Adrenal gland (tissue), 19 donors: ENCODE measurements at places on chromosomes 16 and 17. TPM values are rescaled to one million over a fixed set of nuclear protein-coding genes. Genes with fewer than 3 reads are reported as not detected.

RAD51C gene
- total RNA-seq = 40.2 TPM

LONP2 gene
- total RNA-seq = 80.0 TPM

APOH gene
- 0.11 TPM for total RNA-seq

POLR2C gene
- total RNA-seq = 60.5 TPM

DNA sequence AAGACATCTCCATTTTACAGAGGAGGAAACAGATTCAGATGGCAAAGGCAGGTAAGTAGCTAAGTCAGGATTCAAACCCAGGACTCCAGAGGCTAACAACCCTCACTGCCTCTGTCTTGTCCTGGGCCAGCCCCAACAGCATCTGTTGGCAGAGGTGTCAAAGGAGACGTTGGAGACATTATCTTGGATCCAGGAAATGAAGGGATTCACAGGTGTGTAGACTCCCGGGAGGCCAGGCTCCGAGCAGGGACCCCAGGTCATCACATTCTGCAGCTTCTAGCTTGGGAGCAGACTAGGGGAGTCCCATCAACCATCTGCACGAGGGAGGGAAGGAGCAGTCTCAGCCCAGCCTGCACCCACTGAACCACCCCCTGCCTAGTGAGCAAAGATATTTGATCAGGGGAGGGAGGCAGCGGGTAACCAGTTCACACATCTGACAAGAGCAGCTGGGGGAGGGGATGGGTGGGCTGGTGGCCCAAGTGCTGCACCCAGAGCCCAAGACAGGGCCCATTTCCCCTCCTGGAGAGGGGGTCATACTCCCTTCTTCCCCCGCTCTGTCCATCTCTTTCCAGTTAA lies 1.0 kb upstream of the B9D1 start:
- no peak for DNase-seq

- no peak for DNase-seq
Measured at GRCh38 chr16:87848676-87849345, 20.5 kb downstream of the SLC7A5 start.

DNA sequence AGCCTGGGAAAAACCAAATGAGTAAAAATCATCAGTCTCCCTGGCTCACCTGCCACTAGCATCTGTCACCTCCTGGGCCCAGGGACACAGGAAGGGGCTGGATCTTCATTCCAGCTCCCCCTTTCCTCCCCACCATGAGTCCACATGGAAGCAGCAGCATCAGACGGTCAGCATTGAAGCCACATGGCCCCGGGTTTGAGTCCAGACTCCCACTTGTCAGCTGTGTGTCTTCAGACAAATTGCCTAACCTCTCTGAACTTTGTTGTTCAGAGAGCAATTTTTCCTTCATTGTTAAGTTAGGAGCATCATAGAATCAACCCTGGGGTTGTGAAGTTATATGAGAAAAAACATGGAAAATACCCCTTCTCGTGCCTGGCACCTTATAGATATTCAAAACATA lies 10.7 kb downstream of the CACNG4 start:
- no peak for DNase-seq

DNA sequence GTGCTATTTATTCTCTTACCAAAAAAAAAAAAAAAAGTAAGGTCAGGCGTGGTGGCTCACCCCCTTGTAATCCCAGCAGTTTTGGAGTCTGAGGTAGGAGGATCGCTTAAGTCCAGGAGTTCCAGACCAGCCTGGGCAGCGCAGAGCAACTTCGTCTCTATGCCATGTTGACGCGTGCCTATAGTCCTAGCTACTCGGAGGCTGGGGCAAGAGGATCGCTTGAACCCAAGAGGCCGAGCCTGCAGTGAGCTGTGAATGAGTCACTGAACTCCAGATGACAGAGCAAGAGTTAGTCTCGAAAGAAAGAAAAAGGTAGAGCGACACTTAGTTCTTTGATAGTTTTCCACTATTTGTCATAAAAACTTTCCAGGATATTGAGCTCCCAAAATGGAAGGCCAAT lies 1.4 kb upstream of the TENT4B start:
- no peak for DNase-seq

GRCh38 chr17:62085511-62086408 lies 20.7 kb upstream of the MED13 start:
- no peak for DNase-seq
